ENCODE measurements at places on chromosomes 12 and 14.

DNA sequence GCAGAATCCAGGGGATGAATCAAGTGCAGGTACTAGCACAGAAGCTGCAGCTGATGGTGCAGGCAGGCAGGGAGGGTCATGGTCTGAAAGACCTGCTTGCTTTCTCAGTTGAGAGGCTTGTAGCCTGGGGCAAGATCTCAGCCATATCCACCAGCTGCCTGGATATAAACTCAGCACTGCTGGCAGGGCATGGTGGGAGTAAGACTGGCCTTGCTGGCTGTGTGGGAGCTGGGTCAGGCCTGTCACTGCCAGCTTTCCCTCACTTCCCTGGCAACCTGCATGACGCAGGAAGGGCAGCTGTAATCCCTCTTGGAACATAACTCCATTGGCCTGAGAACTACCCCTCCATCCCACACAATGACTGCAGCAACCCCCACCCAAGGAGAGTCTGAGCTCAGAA lies 230.1 kb downstream of the ANO6 start:
- no peak for DNase-seq

- no peak for DNase-seq
Measured at GRCh38 chr12:45336762-45337596, 121.1 kb downstream of the ANO6 start.

- DNase-seq, result no peak
Measured at GRCh38 chr12:68591734-68592418, 18.8 kb upstream of the RAP1B start.

DNA sequence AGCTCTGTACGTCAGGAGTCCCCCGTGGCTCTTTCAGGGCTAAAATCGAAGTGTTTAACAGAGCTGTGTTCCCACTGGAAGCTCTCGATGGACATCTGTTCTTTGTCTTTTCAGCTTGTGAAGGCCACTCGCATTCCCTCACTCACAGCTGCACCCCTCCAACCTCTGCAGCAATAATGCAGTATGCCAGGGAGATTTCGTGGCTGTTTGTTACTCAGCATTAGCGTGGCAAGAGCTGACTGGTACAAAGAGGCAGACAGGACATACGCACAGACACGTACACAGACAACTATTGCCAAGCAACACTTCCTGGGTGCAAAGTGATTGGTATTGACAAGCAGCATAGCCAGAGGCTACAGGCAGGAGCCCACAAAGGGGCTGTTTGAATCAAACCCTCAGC lies 11.8 kb upstream of the FBXO21 start:
- no peak for DNase-seq

Data from stimulated activated CD8-positive, alpha-beta memory T cell treated with anti-CD3 and anti-CD28 coated beads, Interleukin-7, amount 100 ng/mL, for 24 hours (primary cell).